ENCODE measurements at places on chromosomes 13 and 19.

DNA sequence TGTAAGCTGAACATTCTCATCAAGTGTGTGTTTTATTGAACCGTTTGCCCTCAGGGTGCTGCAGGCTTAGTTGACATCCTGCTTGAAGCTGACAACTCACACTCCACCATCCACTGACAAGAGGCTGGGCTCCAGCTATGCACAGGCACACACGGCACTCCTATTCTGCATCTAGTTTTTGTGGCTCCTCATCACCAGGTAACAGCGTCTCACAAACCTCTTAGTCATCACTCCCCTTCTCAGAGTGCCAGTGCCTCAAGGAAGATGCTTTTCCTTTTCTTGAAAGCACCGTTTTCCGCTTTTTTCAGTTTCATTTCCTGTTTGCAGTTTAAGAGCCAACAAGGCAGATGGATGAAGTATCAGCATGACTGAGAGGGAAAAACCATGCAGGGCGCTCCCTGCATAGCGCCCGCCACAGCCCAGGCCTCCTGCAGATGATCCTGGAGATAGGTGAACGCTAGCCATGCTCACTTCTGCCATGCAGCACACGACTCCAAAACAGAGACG lies 491.2 kb downstream of the COG6 start:
- DNase-seq = no peak

- DNase-seq = no peak
Measured at GRCh38 chr13:113394339-113394640, 30.4 kb upstream of the GRTP1 start.

GRCh38 chr19:17579661-17580244 lies 24.3 kb downstream of the COLGALT1 start:
- peak; percentile 19 for DNase-seq

GRCh38 chr13:30165796-30166195 lies 141.6 kb downstream of the KATNAL1 start:
- DNase-seq = no peak

DNA sequence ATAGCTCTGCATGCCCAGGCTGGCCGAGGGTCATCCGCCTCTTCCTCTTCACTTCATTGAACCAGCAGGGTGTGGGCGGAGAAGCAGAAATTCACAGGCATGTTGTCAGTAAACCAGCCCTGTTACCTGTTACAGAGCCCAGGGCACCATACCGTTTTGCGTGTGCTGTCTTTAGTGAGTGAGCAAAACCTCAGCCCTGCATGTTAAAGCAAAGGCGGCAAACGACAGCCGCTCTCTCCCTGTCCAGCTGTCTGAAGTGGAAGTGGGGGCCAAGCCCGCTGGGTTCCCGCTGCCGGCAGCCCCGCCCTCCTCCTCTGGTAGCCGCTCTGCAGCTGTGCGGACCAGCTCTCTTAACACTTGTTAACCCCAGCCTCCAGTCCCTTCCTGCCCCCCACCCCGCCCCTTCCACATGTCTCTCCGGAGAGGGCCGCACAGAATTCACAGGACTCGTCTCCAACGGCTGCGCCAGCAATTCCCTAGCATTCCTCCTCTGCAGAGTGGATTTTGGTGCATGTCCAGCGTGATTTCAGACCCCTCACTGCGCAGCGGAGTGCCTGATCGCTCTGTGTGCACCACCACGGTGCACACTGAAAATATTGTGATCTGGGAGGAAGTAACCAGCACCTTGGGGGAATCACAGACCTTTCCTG lies 12.7 kb downstream of the KLHL26 start:
- DNase-seq = no peak

DNA sequence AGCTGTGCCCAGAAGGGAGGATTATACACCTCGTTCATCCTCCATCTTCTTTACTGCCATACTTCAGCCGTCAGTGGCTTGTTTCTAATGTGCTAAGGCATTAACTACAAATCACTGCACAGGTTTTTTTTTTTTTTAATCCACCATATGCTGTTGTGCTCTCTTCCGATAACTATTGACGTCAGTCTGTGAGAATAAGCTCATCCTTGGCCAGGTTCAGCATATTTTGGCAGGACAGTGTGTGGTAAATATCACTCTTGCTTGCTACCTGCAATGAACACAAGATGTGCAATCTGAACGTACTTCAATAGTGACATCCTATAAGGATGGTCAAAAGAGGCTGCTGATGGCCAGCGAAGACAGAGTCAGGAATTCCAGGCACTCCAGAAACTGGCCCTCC lies 2030.7 kb upstream of the PCDH20 start:
- no peak for DNase-seq

DNA sequence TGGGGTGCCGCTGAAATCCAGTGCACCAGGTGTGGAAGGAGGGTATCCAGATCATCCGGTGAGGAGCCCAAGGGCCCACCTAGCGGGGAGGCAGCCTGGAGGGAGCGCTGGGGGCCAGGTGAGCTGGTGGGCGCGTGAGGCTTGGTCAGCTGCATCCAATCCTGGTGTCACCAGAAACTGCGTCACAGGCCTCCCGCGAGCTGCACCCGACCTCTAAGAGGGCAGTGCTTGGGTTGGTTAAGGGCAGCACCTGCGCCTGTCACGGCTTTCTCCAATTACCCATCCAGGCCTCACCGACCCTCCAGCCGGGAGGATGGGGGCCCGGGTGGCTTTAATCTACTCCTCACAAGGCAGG lies 284 bp downstream of the RNF17 start:
- no peak for DNase-seq

DNA sequence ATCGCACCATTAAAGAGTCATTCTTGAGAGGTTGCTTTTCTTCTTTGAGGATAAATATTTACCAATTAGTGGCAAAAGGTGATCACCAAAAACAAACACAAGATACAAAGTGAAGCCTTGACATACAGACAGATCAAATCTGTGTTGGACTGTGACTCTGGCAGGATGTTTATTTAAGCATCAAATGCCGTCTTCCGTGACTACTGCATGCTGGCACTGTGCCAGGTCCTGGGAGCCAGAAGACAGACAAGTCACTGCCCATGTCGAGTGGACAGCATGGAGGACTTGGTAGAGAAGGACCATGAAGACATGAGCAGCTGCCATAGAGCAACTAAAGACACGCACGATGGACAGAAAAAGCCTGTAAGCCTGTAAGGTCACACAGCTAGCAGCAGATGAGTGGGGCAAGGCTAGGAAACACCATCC lies 92.8 kb upstream of the FARP1 start:
- DNase-seq = no peak

GRCh38 chr13:19822673-19823072 lies 39.9 kb upstream of the PSPC1 start:
- DNase-seq = no peak

GRCh38 chr19:40533508-40533907 lies 43.2 kb upstream of the SHKBP1 start:
- no peak for DNase-seq

GRCh38 chr13:114151565-114152284 lies 19.3 kb upstream of the RASA3 start:
- DNase-seq = peak; percentile 58

- DNase-seq = no peak
Measured at GRCh38 chr13:111267205-111267604, 53.2 kb upstream of the TEX29 start.

GRCh38 chr13:52179925-52180324 lies 20.5 kb upstream of the NEK3 start:
- no peak for DNase-seq

DNA sequence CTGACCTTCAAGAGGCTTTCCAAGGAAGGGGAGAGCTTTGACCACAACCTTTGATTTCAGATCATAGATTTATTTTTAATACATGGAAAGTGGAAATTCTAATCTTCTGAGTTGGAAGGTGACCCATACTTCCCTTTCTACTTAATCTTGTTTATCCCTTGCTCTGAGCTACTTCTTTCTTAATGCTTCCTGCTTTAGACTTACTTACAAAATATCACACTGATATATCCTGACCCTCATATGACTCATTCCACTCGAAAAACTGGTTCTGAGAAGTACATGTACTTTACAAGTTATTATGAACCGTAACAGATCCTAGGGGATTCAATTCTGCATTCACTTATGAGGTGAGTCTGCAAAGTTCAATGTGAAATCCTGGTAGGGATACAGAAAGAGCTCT lies 76.2 kb upstream of the IRS2 start:
- no peak for DNase-seq

- DNase-seq = no peak
Measured at GRCh38 chr13:33244210-33244906, 41.2 kb downstream of the STARD13 start.

Measured in stimulated activated CD4-positive, alpha-beta T cell treated with anti-CD3 and anti-CD28 coated beads, Interleukin-4, amount 100 ng/mL, for 1 hour (primary cell).